ENCODE measurements at places on chromosomes 4 and X.

GRCh38 chrX:76127341-76127740, 45.5 kb upstream of the PBDC1 start:
- DNase-seq: no peak

DNA sequence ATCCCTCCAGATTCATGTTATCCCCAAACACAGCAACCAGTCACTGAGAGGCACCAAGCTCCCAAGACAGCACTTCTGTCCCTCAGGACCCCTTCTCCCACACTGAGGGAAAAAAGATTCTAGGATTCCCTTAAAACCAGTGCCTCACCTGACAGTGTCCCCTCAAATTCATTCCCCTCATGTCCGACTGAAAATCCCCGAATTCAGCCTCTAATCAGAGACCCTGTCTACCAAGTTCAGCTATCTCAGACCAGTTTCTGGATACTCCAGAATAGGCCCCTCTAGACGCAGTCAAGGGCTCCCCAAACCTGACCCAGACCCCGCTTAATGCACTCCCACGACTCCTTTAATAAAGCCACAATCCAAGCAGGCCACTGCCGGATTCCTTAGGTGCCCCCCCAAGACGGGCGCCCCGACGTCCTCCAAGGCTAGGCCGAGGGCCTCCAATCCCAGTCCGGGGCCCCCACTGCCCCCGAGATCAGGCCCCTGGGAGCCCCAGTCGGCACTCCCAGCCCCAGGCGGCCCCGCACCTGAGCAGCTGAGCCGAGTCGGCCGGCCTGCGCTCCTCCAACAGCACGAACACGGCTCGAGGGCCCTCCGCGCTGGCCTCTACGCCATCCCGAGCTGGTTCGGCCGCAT, 457 bp downstream of the TFE3 start:
- no peak for DNase-seq

DNA sequence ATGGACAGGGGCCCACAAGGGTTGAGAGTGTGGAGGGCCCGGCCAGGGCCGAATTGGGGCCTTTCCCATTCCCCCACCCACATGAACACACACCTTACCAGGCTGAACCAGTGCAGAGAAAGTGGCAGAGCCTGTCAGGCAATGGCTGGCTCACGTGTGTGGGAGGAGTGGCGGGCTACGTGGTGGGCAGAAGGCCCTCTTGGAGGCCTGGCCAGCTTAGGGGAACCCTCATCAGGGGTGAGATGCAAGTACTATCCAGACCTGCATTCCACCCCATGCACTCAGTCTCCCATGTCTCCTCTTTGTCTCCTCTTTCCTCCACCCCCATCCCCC, 965 bp downstream of the TCEAL4 start:
- no peak for DNase-seq

DNA sequence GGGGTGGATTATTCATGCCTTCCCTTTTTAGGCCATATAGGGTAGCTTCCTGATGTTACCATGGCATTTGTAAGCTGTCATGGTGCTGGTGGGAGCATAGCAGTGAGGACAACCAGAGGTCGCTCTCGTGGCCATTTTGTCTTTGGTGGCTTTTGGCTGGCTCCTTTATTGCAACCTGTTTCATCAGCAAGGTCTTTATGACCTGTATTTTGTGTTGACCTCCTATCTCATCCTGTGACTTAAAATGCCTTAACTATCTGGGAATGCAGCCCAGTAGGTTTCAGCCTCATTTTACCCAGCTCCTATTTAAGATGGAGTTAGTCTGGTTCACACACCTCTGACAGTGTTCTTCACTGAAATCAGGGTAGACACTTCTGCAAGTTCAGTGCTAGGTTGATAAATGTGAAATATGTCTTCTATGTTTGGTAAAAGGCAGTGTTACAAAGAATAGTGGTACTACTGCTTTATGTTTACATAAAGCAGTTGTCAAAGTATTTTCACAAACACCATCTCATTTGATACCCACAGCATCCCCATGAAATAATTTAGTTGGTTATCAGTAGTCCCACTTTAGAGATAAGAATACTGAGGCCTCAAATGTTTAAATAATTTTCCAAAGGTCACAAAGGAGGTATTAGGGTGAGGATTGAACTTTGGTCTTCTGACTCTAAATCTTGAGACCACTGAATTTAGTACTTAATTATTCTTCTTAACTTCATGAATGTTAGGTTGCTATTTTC, 77.1 kb upstream of the C4orf54 start:
- DNase-seq: no peak

- DNase-seq: no peak
Measured at GRCh38 chr4:155675709-155676429, 9.2 kb downstream of the GUCY1A1 start.

DNA sequence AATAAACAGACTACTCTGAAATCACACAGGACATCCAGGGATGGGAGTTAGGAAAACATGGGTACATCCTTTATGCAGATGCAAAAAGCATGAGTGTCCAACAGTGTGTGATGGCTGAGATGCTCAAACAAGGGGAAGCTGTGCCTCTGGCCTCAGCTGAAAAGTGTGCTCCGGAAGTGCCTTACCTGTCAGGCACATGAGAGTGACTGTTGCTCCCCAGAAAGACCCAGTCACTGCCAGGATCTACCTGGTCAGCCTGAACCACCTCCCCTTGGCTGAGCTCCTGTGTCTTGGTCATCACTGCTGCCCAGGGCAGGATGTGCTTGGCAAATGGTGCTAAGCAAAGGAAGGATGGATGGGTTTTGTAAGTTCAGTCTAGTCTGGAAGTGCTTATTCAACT, 4.0 kb downstream of the PPP2R2C start:
- DNase-seq: no peak

DNA sequence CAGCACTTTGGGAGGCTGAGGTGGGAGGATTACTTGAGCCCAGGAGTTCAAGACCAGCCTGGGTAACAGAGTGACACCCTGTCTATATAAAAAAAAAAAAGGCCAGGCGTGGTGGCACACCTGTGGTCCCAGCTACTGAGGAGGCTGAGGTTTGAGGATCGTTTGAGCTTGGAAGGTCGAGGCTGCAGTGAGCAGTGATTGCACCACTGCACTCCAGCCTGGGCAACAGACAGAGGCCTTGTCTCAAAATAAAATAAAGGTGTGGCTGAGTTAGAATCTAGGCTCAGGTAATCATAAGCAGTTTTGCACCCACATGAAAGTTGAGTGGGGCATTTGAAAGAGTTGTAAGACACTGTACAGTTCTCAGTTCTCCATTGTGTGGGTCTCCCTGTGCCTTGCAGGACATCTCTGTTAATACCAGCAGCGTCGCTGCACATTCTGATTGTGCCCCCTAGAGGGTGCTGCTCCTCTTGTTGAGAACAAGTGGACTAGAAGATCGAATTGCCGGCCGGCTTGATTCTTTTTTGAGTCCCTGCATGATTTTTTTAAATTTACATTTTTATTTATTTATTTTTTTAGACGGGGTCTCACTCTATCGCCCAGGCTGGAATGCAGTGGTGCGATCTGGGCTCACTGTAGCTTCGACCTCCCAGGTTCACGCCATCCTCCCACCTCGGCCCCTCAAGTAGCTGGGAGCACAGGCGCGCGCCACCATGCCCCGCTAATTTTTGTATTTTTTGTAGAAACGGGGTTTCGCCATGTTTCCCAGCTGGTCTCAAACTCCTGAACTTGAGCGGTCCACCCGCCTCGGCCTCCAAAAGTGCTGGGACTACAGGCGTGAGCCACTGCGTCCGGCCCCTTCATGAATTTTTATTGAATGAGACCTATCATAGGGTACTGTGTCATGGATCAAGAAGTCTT, 73.6 kb upstream of the RBMX start:
- DNase-seq: peak; percentile 26

DNA sequence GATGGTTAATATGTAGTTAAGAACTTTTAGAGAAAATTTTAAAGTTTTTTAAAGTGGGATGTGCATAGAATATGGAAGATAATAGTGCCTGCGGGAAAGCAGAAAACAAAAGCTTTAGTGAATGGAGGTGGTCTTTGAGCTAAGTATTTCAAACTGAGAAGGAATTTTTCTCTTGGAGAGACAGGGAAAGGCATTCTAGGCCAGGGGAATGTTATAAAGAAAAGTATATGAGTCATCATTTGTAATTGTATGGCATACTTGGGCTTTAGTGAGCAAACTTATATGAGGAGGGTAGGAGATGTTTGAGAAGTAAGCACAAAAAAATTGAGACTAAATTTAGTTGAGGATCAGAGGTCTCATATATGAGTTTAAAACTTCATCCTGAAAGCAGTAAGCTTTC, 467.0 kb downstream of the PPARGC1A start:
- no peak for DNase-seq

- DNase-seq: peak; percentile 1
Measured at GRCh38 chr4:119286377-119287002, 35.4 kb downstream of the FABP2 start.

DNA sequence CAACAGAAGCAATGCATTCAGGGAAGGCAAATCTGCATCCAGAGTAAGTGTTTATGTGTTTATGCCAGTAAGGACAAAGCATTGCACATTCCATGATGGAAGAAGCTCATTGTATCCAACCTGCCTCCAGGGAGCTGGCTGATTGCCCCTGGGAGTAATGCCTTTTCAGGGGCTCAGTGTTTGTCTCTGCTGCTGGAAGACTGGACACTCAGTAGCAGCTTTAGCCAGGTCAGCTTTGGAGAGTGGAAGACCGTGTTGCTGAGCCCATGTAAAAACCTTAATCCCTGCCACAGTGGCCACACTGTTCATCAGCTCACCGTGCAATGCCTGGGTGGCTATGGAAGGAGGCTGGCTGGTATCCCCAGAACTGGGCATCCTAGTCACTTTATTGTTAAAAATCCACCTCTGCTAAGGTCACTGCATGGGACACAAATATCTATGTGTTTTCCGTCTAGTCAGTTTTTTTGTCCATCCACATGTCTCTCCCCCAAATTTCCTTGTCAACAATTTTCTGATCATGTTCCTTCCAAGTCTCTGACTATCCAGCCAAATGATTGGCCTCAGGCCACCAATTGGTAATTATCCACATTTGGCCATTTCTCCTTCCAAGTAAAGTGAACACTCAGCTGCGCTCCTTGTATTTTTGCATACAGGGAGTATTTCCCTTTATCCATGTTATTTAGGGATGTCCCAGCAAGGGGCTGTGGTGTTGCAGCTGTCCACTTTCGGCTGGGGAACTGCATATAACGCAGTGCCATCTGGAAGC, 2044.5 kb upstream of the AGA start:
- DNase-seq: no peak

DNA sequence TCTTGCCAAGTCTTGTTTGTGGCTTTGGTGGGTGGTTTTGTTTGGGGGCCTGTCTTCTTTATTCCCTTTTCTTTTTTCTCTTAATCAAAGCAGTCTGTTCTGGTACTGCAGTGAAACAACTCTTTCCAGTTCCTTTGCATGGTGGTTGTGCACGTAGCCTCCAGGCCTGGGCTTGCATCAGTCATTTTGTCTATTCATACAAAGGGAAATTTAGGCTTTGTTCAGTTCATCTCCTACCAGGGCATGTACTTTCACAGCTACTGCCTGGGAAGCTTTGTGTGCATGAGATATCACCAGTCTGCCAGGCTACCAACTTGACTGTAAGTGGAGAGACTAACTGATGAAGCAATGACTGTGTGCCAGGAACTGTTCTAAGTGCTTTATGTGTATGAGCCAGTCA, 8.5 kb downstream of the TRIM2 start:
- no peak for DNase-seq

- DNase-seq: no peak
Measured at GRCh38 chr4:1187182-1187581, 14.8 kb upstream of the SPON2 start.

GRCh38 chr4:169677150-169677748, 56.9 kb downstream of the CLCN3 start:
- no peak for DNase-seq

GRCh38 chrX:99939883-99940232, 470.2 kb downstream of the PCDH19 start:
- DNase-seq: no peak
